Muscle of arm (tissue), 14 donors: ENCODE measurements at places on chromosomes 6 and 20. TPM values are rescaled to one million over a fixed set of nuclear protein-coding genes. Genes with fewer than 3 reads are reported as not detected.

Gene GMPR
- 62.1 TPM for polyA plus RNA-seq

GRCh38 chr6:40350747-40351217, 236.4 kb downstream of the LRFN2 start:
- DNase-seq, result no peak

GRCh38 chr20:58614984-58615760, 35.9 kb upstream of the STX16 start:
- no peak for DNase-seq

Gene TAGAP
- 1.4 TPM for polyA plus RNA-seq

Gene POU3F2
- polyA plus RNA-seq, result 0.83 TPM

Gene MAS1
- 1.1 TPM for polyA plus RNA-seq

Gene RAET1L
- polyA plus RNA-seq, result not detected

- no peak for DNase-seq
Measured at GRCh38 chr20:22800129-22800528, 215.8 kb upstream of the FOXA2 start.

Gene MUC22
- polyA plus RNA-seq, result not detected

Gene KIF16B
- polyA plus RNA-seq, result 28.6 TPM

DNA sequence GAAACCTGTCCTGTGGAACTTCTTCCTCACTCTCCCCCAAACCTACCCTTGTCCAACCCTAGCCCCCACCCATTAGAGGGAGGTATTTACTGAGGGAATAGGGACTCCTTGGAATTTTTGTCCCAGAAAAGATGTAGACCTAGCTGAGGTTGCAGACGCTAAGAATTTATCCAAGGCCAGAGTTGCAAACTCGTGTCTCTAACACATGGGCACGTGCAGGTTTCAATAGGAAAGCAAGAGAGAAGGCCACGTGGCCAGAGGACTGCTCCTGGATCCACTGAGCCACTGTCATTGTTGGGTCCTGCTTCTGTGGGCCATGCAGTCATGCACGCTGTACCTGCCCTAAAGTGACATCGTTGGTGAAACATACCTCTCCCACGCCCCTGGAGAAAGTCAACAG, 243.4 kb upstream of the KCNG1 start:
- DNase-seq, result no peak

GRCh38 chr6:108904741-108905140, 56.5 kb downstream of the ARMC2 start:
- DNase-seq, result no peak

GRCh38 chr20:54172532-54172855, 1.3 kb downstream of the CYP24A1 start:
- DNase-seq, result no peak

- DNase-seq, result no peak
Measured at GRCh38 chr6:137089305-137089704, 44.5 kb upstream of the IL20RA start.

- no peak for DNase-seq
Measured at GRCh38 chr20:10682939-10683338, 9.1 kb upstream of the JAG1 start.

DNA sequence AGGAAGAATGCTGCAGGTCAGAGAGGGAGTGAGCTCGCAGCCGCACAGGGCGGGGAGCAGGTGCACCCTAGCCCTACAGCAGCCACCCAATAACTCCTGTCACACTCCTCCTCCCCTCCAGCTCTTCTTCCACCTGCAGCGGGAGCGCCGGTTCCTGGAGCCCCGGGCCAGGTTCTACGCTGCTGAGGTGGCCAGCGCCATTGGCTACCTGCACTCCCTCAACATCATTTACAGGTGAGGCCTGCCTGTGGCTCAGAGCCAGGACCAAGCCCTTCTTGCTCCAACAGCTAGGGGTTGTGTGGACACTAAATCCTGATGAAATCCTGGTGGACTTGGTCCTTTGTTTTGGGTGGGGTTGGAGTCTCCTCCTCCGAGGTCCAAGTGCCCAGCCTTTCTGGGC, 11.7 kb downstream of the SGK2 start:
- DNase-seq, result no peak

DNA sequence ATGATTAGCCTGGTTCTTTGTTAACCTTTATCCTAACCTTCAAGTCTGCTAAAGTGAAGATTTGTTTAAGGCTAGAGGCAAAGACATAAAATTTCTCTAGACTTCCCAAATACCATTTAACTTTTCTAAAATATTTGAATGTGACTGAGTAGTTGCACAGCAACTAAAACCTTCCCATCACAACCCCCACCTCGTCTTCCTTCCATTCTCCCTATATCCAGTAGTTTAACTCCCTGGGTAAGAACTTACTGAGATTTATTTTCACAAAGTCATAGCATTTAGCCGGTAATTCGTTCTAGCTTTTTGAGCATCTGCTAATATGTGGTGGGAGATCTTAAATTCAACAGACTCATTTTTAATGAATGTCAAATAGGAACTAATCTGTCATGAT, 87.9 kb upstream of the AKIRIN2 start:
- DNase-seq, result no peak

Gene CTAGE9
- not detected for polyA plus RNA-seq

- DNase-seq, result no peak
Measured at GRCh38 chr6:98995116-98995515, 47.4 kb upstream of the FBXL4 start.

DNA sequence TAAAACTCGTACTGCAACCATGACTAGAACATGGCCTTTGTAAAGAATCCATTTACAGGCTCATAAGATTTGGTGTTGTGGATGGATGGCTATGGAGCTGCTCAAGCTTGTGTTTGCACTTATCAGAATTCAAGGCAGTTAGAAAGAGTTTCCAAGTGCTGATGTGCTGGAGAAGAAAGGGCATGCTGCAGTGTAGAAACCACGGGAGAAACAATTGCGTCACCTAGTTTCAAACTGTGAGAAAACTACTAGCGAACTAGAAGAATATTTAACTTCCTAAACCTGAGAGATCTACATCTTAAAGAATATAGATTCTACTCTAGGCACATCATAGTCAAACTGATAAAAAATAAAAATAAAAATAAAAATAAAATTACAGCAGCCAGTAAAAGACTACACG, 116.2 kb downstream of the SGK1 start:
- no peak for DNase-seq

Gene NT5E
- polyA plus RNA-seq, result 32.9 TPM
